ENCODE measurements at places on chromosomes 2 and 18. TPM values are rescaled to one million over a fixed set of nuclear protein-coding genes. Genes with fewer than 3 reads are reported as not detected.

CRYGC gene
- not detected for polyA plus RNA-seq

PPM1B gene
- 24.2 TPM for polyA plus RNA-seq

CPO gene
- not detected for polyA plus RNA-seq

FANCL gene
- polyA plus RNA-seq = 11.3 TPM

GNLY gene
- 4.5 TPM for polyA plus RNA-seq

MAPK4 gene
- polyA plus RNA-seq = 28.3 TPM

OTOS gene
- polyA plus RNA-seq = 3.5 TPM

NLRC4 gene
- polyA plus RNA-seq = not detected
